Activated CD8-positive, alpha-beta T cell treated with anti-CD3 and anti-CD28 coated beads for 36 hours (primary cell): ENCODE measurements at places on chromosomes 16 and 17. TPM values are rescaled to one million over a fixed set of nuclear protein-coding genes. Genes with fewer than 3 reads are reported as not detected.

DNA sequence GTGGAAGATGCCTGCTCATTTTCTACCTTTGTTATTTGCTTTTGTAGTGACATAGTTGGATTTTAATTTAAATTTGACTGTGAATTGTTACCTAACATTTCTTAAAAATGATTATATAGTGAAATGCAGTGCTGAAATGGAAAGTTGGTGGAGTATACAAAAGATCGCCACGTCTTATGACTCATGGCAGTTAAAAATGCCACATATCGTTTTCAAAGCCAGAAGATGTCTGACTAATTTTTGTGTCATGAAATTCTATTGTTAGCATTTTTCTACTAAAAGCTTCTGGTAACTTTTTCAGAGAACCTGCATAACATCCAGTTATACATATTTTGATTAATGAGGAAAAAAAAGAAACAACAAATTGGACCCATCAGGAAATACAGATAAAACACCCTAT is 20.6 kb downstream of the MAP2K4 start:
- H3K27me3 ChIP-seq = no peaks in the 10 kb centered on the region
- DNase-seq = peak; percentile 12
- peak overlapping the region; percentile 38 for H3K4me3 ChIP-seq
- H3K27ac ChIP-seq = peak overlapping the region; percentile 81
- H3K4me1 ChIP-seq = peaks cover 67% of the 10 kb centered on the region
- peaks cover 20% of the 10 kb centered on the region for H3K36me3 ChIP-seq

- H3K4me1 ChIP-seq = peaks cover 11% of the 10 kb centered on the region
- no peak overlapping the region for H3K4me3 ChIP-seq
- no peak overlapping the region for H3K27ac ChIP-seq
Observed at GRCh38 chr17:48528936-48529682, 1.7 kb downstream of the HOXB1 start.

GRCh38 chr16:49129935-49130334 is 151.7 kb downstream of the CBLN1 start:
- H3K4me3 ChIP-seq = no peak overlapping the region
- no peaks in the 10 kb centered on the region for H3K27me3 ChIP-seq
- no peaks in the 10 kb centered on the region for H3K36me3 ChIP-seq

DNA sequence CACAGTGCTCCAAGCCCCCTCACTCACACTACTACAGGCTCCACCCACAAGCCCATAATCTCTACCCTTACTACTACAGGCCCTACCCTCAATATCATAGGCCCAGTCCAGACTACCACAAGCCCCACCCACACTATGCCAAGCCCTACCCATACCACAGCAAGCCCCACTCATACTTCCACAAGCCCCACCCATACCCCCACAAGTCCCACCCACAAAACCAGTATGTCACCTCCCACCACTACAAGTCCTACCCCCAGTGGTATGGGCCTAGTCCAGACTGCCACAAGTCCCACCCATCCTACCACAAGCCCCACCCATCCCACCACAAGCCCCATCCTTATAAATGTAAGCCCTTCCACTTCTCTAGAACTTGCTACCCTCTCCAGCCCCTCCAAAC is 13.8 kb downstream of the RIPOR1 start:
- H3K4me3 ChIP-seq = no peak overlapping the region
- H3K27ac ChIP-seq = peak overlapping the region; percentile 25
- no peaks in the 10 kb centered on the region for H3K27me3 ChIP-seq

GRCh38 chr16:11632455-11632939 is 35.8 kb upstream of the SNN start:
- H3K4me1 ChIP-seq = peaks cover 30% of the 10 kb centered on the region
- H3K27me3 ChIP-seq = no peaks in the 10 kb centered on the region
- no peak overlapping the region for H3K4me3 ChIP-seq
- H3K27ac ChIP-seq = no peak overlapping the region
- no peaks in the 10 kb centered on the region for H3K36me3 ChIP-seq

GRCh38 chr17:46915596-46915995 is 7.4 kb upstream of the GOSR2 start:
- DNase-seq = no peak
- no peaks in the 10 kb centered on the region for H3K27me3 ChIP-seq
- no peaks in the 10 kb centered on the region for H3K36me3 ChIP-seq
- no peaks in the 10 kb centered on the region for H3K4me1 ChIP-seq
- no peak overlapping the region for H3K27ac ChIP-seq
- no peak overlapping the region for H3K4me3 ChIP-seq

DNA sequence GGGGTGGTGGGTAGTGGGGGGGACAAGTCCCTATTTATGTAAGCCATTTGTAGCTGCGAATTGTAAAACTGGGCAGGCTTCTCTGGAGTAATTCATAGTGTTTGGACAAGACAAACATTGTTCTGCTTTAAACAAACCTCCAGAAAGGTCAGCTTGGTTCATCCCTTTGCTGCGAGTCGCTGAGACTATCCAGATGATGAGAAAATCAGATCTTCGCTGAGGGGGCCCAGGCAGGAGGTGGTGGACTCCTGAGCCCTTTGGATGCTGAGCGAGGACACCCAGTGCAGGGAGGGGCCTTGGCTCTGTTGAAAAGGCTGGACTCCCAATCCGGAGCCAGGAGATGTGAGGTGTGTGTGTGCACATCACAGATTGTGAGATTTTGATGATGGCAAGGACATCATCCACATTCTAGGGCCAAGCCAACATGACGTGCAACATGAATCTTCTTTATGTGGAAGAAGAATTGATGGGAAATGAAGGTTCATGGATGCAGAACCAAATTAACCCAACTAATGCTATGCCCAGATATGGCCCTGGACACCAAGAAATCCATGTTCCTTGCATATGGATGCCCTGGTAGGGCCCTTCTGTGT is 15.0 kb upstream of the NTN1 start:
- DNase-seq = no peak
- peaks cover 61% of the 10 kb centered on the region for H3K27me3 ChIP-seq
- H3K4me3 ChIP-seq = no peak overlapping the region
- H3K36me3 ChIP-seq = no peaks in the 10 kb centered on the region
- H3K27ac ChIP-seq = no peak overlapping the region

- H3K4me3 ChIP-seq = no peak overlapping the region
- H3K27me3 ChIP-seq = peaks cover 6% of the 10 kb centered on the region
- no peaks in the 10 kb centered on the region for H3K36me3 ChIP-seq
- no peak overlapping the region for H3K27ac ChIP-seq
- H3K4me1 ChIP-seq = no peaks in the 10 kb centered on the region
Observed at GRCh38 chr17:58184986-58185761, 7.4 kb upstream of the EPX start.

DNA sequence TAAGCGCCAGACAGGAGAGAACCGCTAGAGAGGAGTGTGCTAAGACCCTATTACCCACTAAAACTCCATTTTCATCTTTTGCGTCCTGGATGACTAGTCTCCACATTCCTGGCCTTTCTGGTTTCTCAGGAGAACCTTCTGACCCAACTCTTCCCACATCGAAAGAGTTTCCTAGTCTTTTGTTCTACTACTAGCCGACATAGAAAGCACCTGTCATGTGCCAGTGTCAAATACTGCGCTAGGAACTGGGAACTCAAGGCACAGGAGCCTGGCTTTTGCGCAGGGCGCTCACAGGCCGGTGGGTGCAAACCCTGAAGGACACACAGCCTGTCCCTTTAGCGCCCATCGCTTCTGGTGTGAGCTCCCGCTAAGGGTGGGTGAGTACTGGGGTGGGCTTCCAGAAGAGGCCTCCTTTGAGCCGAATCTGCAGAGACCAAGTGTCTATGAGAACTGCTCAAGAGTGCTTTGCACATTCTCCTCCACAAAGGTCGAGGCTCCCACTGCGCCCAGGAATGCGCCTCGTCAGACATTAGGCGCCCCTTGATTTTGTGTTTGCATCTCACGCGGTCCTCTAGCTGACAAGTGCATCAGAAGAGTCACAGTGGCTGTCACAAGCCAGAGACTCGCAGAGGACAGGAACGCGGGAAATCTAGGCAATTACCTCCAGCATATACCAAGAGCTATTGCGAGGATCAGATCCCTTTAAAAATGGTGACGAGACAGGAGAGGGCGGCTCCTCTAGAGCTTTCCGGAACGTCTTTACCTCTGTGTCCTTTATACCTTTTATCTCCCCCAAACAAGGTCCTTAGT is 2.0 kb upstream of the PSMB3 start:
- no peak overlapping the region for H3K27ac ChIP-seq
- H3K4me3 ChIP-seq = peak overlapping the region; percentile 91
- peaks cover 47% of the 10 kb centered on the region for H3K4me1 ChIP-seq
- peaks cover 40% of the 10 kb centered on the region for H3K27me3 ChIP-seq
- peaks cover 18% of the 10 kb centered on the region for H3K36me3 ChIP-seq

GRCh38 chr17:67523101-67523500 is 146.0 kb downstream of the PITPNC1 start:
- peaks cover 5% of the 10 kb centered on the region for H3K36me3 ChIP-seq
- peaks cover 52% of the 10 kb centered on the region for H3K4me1 ChIP-seq
- no peak overlapping the region for H3K4me3 ChIP-seq
- no peak for DNase-seq

DNA sequence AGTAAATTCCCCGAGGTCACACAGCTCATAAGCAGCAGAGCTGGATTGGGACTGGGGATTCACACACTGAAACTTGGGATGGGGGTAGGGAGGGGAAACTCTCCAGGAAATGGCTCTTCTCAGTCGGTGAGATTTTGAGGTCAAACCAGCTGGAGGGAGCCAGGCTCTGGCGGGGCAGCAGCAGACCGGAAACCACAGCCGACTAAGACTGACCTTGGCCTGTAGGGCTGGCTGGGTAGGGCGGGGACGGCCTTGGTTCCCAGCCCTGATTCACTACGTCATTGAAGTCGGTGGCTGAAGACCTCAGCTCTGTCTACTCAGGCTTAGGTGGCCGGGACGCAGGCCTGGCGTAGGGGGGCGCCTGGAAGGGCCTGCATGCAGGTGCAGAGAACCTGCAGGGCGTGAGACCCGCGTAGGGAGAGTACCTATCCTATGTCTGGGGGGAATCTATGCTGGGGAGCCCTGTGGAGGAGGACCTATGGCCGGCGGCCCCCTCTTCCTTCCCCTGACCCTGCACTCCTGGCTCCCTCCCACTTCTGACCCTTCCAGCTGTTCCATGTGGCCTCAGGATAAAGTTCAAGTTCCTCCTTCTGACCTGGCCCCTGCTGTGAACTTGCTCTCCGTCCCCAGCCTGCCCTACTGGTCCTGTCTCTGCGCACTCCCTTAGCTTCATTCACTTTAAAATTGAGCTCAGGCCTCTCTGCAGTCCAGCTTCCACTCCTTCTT is 11.9 kb upstream of the SLC4A1 start:
- no peaks in the 10 kb centered on the region for H3K36me3 ChIP-seq

- peak overlapping the region; percentile 94 for H3K27ac ChIP-seq
- H3K4me3 ChIP-seq = peak overlapping the region; percentile 98
- H3K27me3 ChIP-seq = no peaks in the 10 kb centered on the region
- DNase-seq = peak; percentile 17
- H3K36me3 ChIP-seq = peaks cover 30% of the 10 kb centered on the region
- peaks cover 46% of the 10 kb centered on the region for H3K4me1 ChIP-seq
Observed at GRCh38 chr17:4711661-4712181, 1.3 kb downstream of the ARRB2 start.

GRCh38 chr17:75752405-75752709 is 12.6 kb downstream of the GALK1 start:
- H3K4me1 ChIP-seq = peaks cover 19% of the 10 kb centered on the region
- no peaks in the 10 kb centered on the region for H3K36me3 ChIP-seq
- H3K27ac ChIP-seq = no peak overlapping the region
- DNase-seq = no peak

GRCh38 chr16:69773260-69773947 is 11.3 kb downstream of the WWP2 start:
- H3K4me3 ChIP-seq = no peak overlapping the region
- peaks cover 35% of the 10 kb centered on the region for H3K4me1 ChIP-seq
- no peak for DNase-seq

DNA sequence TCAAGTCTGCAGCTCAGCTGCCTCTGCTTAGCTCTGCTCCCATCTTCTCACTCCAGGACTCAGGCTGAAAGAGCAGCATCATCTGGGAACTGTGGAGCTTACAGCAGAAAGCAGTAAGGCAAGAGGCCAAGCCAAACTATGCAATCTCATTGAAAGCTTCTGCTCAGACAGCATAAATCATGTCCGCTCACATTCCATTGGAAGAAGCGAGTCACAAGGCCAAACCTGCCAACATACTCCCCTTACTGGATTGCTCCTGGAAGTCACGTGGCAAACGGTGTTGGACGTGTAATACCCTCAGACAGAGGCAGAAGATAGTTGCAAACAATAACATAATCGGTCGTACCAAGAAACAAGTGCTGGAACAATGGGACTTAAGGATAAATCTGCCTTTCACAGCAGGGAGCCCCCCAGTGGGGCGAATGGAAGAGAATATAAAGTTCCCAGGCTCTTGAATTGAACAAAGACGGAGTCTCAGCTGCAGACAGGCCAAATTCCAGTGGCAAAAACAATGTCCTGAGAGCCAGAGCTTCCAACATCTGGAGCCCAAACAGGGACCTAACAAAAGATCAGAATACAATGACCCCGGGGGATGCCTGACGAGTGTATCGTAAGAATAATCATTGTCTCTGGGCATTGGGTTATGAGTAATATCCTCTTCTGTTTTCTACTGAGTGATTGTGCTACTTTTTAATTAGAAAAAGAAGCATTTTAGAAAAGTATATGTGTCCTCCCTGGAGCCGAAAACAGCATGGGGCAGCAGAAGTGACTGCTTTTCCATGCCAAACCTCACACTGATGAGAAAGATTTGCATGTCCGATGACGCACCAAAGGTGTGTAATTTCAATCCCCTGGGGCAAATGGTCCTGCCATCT is 68.4 kb downstream of the CMC2 start:
- H3K36me3 ChIP-seq = no peaks in the 10 kb centered on the region
- no peaks in the 10 kb centered on the region for H3K4me1 ChIP-seq
- no peak overlapping the region for H3K27ac ChIP-seq
- no peak for DNase-seq
- no peak overlapping the region for H3K4me3 ChIP-seq

DNA sequence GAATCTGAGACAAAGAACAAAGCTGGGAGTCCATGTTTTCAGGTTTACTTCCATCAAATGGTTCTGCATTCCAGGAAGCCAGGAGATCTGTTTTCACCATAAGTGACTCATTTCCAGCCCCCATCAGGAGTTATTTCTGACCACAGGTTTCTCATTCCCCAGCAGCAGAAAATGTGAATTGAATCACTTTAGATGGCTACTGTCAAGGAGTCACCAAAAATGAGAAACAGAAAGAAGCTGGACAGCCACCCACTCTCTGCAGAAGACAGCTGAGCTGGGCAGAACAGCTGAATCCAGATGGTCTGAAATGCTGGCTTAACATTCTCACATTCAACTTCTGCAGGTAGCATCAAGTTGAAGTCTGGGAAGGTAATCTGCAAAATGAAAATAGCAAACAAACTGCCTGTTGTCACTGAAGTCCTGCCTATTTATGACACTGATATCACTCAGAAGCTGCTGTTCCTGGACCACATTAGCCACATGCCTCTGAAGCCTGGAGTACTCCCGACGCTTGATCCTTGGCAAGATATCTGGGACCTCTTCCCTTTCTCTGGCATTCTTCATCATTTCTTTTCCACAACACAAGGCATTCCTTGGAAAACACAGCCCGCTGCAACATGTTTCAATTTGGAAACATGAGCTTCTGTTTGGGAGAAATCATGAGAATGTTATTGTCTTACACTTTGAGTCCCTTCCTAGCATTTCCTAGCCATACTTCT is 15.3 kb downstream of the CCL11 start:
- H3K36me3 ChIP-seq = no peaks in the 10 kb centered on the region
- H3K4me3 ChIP-seq = no peak overlapping the region
- DNase-seq = no peak
- H3K27me3 ChIP-seq = peaks cover 20% of the 10 kb centered on the region
- H3K4me1 ChIP-seq = no peaks in the 10 kb centered on the region

TXNDC11 gene
- total RNA-seq = 24.4 TPM

RTN4RL1 gene
- 0.49 TPM for total RNA-seq

RSPRY1 gene
- 24.5 TPM for total RNA-seq

GAS2L2 gene
- 0.34 TPM for total RNA-seq

NPIPA7 gene
- total RNA-seq = 4.4 TPM

EVI2B gene
- 15.0 TPM for total RNA-seq

SLFN14 gene
- total RNA-seq = not detected

MYH3 gene
- total RNA-seq = 4.1 TPM
